ENCODE measurements at places on chromosomes 7 and 10.

GRCh38 chr7:96685353-96685752 lies 24.3 kb downstream of the SEM1 start:
- no peak for DNase-seq

- no peak for DNase-seq
Measured at GRCh38 chr10:121627876-121628581, 29.8 kb upstream of the FGFR2 start.

DNA sequence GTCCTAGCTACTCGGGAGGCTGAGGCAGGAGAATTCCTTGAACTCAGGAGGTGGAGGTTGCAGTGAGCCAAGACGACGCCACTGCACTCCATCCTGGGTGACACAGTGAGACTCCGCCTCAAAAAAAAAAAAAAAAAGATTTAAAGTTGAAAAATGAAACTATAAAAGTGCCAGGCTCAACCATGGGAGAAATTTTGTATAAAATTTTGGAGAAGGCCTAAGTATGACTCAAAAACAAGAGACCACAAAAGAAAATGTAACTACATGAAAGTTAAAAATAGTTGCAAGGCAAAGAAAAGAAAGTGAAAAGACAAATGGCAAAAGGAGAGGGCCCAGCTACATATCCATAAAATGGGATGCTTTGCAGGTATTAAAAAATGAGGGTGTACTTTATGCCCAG lies 104.1 kb downstream of the ARHGAP22 start:
- no peak for DNase-seq

DNA sequence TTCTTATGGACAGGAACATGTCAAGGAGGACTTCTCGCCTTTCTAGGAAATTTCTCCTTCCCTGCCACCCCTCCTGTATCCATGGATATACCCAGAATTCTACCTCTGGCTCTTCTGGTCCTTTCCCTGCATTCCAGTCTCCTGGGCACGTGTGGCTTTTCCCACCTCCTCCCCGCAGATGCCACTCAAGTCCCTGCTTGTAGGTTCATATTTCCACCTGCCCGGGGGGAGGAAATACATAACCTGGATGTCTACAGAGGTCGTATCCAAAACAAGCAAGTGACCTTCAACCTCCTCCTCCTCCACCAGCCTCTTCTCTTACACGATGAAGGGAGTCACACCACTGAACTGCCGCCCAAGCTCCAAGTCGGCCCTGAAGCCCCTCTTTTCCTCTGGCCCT lies 20.7 kb downstream of the FGFR2 start:
- DNase-seq, result no peak

DNA sequence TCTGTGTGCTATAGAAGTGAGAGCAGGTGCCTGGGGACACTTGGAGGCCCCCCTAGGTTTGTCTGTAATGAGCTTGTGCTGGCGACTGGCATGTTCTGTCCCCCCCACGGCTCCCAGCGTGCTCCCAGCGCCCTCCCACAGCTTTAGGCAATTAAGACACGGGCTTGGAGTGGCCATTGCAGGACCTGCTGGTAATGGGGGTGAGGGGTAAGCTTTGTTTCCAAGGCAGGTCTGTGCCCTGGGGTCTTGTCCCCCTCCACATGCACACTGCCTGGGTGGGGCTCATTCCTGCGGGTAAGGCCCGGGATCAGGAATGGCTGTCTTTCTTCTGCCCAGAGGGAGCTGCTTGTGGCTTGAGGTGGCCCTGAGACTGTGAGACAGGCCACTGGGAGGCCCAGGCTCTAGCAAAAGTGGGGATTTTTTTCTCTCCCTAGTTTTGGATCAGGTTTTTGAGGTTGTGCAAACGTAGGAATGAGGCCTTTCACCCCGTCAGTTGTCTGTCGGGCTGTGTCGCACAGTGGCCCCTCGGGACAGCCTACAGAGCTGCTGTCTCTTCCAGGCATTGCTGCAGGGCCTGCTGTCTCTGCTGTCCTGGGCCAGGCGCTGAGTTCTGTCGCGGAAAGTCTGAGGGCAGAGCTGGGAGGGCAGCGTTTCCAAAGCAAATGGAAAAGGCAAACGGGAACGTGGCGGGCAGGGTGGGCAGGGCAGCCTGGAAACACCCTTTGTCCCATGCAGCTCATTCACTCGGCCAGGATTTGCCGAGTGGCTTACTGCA lies 107.4 kb downstream of the LHPP start:
- DNase-seq, result no peak

GRCh38 chr7:158209435-158209834 lies 378.2 kb downstream of the PTPRN2 start:
- no peak for DNase-seq

DNA sequence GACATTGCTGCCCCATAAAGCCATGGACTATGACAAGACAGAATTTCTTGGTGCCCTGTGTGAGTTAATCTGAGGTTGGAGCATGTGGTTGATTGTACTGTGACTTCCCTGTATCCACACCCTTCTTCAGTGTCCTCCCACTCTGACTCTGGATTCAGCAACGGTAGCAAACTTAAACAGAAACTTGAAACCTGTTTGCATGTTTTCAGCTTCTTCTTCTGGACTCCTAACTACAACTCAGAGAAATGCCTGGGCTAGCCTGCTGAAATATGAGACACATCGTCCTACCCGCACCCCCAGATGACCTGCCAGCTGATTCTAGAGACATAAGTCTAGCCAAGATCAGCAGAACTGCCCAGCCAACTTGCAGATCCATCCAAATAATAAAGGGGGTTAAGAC lies 78.4 kb downstream of the IPMK start:
- no peak for DNase-seq

DNA sequence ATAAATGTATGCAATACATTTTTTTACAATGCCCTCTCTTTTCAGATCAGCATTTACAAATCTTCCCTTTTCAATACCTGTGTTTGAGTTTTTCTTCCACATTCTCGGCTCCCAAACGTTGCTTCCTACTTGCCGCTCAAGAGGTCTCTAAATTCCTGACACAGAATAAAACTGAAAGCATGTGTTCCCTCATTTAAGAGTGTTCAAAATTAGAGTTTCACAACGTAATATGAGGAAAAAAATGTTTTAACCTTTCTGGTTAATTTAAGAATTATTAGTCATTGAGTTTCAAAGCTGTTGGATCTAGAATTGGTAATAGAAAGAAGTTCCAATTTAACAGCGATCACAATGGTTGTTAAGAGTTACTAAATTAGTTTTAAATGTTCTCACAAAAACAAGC lies 100.4 kb downstream of the ARID5B start:
- no peak for DNase-seq

DNA sequence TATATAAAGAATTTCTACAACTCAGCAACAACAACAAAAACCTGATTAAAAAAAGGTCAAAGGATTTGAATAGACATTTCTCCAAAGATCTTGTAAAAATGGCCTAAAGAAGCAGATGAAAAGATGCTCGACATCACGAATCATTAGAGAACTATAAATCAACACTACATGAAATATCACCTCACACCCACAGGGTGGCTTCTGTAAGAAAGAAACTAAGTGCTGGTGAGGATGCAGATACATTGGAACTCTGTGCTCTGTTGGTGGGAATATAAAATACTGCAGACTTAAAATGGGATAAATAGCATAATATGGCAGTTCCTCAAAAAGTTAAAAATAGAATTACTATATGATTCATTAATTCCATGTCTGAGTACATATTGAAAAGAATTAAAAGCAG lies 38.3 kb upstream of the CDCA7L start:
- no peak for DNase-seq

DNA sequence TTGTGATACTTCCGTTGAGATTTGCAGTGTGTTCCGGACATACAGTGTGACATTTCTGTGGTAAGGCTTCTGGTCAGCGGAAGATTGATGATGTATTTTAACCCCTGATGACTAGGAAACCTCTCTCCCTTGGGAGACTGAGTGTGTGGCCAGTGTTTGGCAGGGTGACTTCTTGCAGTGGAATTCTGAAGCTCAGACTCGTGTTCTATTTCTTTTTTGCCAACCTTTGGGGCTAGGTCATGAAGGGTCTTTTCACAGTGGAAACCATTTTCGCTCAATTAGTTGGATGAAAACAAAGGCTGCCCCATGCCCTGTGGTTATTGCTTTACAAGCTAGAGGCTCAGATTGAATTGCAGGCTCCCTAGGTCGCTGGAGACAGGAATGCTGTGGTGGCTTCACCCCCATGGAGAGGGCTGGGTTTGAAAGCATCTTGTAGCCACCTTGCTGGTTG lies 288.9 kb downstream of the BBS9 start:
- DNase-seq, result no peak

DNA sequence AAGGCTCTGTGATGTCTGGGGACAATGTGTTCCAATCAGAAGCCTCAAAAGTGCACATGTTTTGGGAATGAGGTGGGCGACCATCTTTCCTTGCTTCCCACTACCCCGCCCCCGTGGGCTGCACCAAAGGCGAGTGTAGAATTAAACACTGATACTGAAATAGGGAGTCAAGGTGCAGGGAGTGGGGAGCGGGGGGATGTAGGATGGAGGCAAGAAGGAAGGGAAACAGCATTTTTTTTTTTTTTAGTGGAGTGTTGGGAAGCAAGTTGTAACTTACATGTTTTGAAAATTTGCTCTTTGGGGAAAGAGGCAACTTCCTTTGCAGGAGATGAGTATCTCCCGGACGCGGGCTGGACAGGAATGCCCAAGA lies 484 bp upstream of the DLX5 start:
- no peak for DNase-seq

DNA sequence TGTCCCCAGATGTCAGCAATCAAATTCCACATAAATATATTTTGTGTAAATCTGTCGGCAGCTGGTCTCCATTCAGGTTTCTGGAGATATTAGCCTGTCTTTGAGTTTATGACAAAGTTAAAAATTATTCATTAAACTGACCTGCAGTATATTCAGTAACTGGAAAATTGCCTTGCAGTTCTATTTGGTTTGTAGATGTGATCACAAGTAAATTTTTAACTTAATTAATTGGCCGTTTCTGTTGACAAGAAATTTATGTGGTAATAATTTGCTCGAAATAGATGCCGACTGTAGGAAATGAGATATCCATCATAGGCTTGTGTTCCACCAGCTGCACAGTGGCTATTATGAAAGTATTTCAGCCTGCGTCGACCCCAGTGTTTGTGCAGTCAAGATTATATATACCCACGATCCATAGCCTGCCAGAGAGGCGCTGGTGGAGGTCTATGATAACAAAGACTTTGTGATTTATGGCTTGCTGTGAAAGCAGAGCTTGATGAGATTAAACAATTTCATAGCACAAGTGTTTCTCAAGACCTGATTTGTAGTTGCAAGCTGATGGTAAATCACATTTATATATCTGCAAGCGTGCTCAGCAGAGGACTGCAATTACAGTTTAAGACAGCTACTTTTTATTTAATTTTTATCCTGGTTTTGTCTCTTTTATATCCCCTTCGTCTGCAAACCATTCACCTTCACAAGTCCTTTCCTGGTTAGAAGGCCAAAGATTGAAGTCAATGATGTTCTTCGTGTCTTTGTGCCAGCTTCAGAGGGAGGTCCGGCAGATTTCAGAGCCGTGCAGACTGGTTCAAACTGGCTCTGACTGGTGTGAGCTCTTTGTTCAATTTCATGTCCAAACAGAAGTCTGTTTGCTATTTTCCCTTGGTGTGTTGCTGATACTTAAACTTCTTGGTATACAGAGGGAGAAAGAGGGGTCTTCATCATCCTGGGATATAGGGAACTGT lies 850.9 kb downstream of the LRMDA start:
- no peak for DNase-seq

DNA sequence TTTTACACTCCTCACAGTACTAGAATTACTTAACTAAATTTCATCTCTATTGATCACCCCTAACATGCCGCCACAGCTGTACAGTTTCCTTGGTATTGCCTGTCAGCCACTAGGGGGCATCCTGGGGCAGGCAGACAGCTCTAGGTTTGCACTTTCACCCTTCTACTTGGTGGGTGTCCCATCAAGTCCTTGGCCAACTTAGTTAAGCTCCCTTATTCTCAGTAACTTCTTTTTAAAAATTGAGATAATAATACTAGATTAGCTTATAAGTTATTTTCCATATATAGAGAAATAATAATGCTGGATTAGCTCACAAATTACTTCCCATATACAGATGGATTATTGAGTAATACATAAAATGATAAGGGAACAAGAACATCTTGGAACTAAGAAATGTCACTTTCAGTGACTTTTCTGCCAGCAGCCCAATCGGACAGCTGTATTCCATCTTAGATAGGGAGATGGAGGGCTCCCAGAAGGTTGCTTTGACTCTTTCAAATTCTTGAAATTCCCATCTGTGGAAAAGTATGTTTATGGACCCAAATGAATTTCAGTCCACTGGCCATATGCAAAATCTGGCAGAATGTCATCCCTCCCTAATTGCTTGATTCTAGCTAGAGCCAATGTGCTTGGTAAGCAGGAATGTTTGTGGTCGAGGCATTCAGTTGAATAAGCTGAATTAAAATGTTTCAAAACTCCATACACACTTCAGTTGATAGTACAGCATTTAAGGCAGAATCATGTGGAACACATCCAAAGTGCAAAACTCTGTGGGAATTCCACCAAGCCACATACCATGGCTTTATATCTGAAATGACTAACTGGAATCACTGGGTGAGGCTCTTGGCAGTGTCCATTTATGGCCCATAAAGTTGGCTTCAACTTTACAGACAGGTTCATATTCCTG lies 309.7 kb downstream of the CSTF2T start:
- no peak for DNase-seq

DNA sequence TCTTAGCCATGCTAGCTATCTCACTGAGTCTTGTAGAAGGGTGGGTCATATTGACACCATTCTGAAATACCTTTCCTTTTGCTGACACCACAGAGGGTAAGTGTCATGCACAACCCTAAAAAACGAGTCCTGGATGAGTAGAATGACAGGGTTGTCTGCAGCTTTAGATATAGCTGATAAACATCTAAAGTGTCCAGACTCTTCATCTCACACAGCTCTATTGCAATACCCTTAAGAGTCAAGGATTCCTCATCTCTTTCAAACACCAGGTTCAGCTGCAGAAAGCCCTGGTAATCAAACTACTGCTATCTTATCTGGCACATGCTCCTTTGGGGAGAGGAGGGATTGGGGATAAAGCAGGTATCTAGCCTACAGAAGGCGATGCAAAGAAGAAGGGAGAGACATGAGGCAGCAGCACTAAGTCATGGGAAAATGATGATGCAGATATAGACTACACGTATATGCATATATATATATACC lies 127.0 kb downstream of the ANK3 start:
- DNase-seq, result no peak

GRCh38 chr10:114397651-114398145 lies 6.6 kb downstream of the AFAP1L2 start:
- DNase-seq, result no peak

GRCh38 chr10:71835671-71836595 lies 15.1 kb downstream of the PSAP start:
- DNase-seq, result no peak

GRCh38 chr7:124643311-124643811 lies 122.2 kb downstream of the GPR37 start:
- DNase-seq, result no peak

GRCh38 chr10:80488539-80489066 lies 34.5 kb downstream of the TSPAN14 start:
- no peak for DNase-seq

- no peak for DNase-seq
Measured at GRCh38 chr7:24716480-24717246, 40.6 kb downstream of the GSDME start.
